ENCODE measurements at places on chromosomes 11 and 22. TPM values are rescaled to one million over a fixed set of nuclear protein-coding genes. Genes with fewer than 3 reads are reported as not detected.
A peak's percentile ranks its signal among the peaks of the same experiment; 100 is the strongest.

OR51B4 gene
- total RNA-seq = not detected

KIAA0930 gene
- total RNA-seq = 28.0 TPM

SRPRA gene
- total RNA-seq = 137 TPM

SYT13 gene
- total RNA-seq = 3.3 TPM

CNGA4 gene
- 0.22 TPM for total RNA-seq

IGSF9B gene
- total RNA-seq = 1.6 TPM

NXPE2 gene
- total RNA-seq = not detected

FGF3 gene
- total RNA-seq = not detected

PHF5A gene
- 16.0 TPM for total RNA-seq

DBX1 gene
- not detected for total RNA-seq

ISX gene
- total RNA-seq = not detected

CRYBB3 gene
- total RNA-seq = not detected

CASP5 gene
- total RNA-seq = not detected

GRCh38 chr11:63888170-63889086, 28.5 kb downstream of the RCOR2 start:
- peak; percentile 83 for DNase-seq

DNA sequence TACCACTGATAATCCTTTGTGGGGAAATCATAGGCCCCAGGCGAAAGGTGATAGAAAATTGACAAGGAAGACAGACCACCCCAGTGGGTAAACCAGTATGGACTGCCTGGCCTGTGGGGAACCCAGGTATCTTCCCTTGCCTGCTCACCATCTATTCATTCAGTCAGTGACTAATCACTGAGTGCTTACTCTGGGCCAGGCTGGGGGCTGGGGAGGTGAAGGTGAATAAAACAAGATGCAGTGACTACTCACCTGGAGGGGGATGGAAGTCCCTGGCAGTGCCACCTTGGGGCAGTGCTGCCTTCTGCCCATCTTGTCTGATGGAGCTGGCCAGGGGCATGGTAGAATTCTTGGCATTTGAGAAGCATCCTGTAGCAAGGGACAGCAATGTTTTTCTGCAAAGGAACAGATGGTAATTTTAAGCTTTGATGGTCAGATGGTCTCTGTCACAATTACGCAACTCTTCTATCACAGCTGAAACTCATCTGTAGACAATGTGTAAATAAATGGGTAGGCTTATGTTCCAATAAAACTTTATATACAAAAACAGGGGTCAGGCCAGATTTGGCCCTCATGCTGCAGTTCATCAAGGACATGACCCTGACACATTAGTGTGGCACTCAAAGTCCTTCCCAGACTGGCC, 4.6 kb downstream of the ISX start:
- DNase-seq = no peak

- no peak for DNase-seq
Observed at GRCh38 chr11:95505927-95506426, 275.0 kb upstream of the SESN3 start.

DNA sequence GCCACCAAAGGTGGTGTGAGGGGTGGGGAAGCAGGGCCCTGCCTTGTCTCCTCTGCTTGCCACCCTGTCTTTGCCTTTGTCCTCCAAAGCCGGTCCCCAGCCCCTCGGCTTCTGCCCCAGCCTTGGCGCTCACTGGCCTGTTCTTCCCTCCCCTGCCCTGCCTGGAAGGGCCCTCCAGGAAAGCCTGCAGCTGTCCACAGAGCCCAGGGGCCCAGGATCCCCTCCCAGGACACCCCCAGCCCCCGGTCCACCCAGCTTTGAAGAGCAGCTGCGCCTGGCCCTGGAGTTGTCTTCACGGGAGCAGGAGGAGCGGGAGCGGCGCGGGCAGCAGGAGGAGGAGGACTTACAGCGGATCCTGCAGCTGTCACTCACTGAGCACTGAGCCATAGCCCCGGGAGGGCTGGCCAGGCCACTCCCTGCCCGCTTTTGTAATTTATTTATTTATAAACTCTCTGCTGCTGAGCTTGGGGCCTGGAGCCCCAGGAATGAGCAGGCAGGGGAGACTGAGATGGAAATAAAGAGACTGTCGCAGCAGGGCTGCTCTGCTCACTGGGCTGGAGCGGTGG, 1.3 kb upstream of the SSH3 start:
- DNase-seq = peak; percentile 71

- DNase-seq = no peak
Observed at GRCh38 chr11:31779374-31779791, 31.7 kb downstream of the PAX6 start.

DNA sequence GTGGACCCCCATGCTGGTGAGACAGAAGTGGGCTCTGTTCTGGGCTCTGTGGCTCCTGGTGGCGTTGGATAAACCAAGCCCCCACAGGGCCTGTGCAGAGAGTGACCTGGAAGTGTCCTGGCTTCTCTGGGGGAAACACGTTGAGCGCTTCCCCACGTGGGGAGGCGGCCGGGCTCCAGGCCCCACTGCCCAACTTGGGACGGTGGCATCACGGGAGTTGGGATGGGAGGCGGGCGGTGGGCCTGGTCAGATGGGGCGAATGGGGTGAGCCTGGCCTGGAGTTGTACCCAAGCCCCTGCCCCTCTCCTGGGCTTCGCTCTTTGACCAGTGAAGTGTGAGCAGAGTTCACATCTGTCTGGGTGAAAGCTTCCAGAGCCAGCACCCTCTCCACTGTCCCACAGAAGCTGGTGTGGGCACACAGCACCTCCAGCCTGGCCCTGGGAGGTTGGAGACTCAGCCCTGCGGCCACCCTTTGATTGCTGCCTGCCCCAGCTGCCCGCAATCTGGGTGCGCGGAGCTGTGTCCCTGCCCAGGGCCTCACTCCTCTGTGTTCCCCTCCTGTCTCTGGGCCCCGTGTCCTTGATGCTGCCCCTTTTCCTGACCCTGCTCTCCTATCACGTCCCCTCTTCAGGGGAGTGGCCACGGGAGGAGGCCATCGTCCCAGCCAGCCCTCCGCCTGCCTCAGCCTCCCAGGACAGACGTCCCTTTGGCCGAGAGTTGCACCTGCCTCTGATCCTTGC, 14.2 kb downstream of the BRSK2 start:
- DNase-seq = no peak

DNA sequence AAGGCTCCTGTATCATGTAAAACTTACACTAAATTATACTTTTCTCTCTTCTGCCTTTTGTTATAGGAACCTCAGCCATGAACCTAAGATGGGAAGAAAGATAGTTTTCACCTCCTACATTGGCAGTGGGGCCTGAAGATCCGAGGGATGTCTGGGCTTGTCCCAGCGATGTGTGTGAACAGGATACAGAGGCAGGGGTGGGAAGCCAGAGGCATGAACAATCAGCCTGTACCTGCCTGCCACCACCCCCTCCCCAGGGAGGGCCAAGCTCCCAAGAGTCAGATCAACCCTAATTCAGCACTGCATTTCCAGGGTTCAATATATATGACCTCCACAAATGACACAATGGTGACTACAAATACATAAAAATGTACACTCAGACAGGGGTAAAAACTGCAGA, 9.4 kb downstream of the KIAA0930 start:
- DNase-seq = no peak

DNA sequence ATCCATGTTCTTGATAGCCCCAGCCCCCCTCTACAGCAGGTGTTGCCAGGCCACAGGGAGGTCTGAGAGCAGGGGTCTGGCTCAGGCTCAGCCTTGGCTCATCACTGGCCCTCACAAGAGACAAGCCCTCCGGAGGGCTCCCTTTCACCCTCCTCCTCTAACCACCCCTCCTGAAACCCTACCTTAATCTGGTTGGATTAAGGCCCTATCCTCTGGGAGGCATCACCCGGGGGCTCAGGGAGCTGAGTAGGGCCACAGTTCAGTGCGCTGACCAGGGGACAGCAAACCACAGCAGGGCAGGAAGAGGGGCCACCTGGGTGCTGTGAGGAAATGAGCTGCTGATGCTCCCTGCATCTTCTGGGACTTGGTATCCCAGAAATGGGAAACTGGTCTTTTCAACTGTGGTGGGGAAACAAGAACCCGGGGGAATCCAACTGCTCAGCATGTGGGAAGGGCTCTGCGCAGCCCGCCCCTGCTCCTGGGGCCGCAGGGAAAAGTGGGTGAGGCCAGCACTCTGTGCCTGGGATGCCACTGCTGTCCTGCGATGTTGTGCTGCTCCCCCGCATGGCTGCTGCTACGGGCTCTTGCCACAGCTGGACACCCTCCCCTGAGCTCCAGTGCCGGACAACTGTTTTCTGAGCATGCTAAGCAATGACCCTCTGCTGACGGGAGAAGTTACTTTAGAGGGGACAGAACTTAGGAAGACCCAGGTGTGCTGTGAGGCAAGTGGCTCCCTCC, 17.5 kb downstream of the ADORA2A start:
- DNase-seq = no peak

DNA sequence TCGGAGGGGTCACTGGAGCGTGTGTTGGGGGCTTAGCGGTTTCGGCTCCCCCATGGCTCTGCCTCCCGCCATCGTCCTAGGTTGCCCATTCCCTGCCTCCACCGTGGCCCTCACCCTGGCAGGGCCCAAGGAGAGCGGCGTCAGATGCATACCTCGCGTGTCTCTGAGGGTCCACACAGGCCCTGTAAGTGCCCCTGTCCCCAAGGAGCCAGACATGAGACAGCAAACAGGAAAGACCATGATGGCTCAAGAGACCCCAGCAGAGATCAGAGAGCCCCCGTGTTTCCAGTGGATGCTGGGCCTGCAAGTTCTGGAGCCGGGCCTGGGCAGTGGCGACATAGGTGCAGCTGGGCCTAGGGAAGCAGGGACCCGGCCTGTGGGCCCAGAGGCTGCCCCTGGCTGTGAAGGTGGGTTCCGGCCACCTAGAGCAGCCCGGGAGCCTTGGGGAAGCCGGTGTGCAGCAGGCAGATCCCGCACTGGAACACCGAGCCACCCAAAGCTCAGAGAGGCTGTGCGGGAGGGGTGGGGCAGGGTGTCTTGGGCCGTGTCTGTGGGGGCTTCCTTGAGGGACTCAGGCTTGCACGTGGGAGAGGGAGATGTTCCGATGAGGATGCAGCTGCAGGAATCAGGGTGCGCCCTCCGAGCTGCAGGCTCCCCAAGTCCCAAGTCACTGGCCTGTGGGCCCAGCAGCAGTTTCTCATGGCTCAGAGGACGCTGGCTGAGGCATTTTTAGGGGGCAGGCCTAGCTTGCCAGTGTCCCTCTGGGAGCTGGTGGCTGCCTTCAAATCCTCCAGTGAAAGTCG, 126.4 kb downstream of the KCNQ1OT1 start:
- no peak for DNase-seq

DNA sequence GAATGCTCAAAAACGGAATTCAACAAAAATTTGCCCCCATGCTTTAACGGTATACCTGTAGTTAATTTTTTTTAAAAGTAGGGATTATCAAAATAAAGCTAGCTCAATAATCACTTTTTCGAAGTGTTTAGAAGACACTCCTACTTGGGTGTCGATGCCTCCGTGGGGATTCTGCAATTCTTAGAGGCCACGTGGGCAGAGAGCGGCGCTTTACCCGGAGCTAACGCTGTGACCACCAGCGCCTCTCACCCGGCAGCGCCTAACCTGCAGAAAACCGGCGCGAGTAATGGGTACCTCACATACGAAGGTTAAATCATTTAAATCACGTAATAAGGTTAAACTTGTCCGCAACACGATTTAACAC, 583 bp downstream of the TAF1D start:
- DNase-seq = peak; percentile 39

DNA sequence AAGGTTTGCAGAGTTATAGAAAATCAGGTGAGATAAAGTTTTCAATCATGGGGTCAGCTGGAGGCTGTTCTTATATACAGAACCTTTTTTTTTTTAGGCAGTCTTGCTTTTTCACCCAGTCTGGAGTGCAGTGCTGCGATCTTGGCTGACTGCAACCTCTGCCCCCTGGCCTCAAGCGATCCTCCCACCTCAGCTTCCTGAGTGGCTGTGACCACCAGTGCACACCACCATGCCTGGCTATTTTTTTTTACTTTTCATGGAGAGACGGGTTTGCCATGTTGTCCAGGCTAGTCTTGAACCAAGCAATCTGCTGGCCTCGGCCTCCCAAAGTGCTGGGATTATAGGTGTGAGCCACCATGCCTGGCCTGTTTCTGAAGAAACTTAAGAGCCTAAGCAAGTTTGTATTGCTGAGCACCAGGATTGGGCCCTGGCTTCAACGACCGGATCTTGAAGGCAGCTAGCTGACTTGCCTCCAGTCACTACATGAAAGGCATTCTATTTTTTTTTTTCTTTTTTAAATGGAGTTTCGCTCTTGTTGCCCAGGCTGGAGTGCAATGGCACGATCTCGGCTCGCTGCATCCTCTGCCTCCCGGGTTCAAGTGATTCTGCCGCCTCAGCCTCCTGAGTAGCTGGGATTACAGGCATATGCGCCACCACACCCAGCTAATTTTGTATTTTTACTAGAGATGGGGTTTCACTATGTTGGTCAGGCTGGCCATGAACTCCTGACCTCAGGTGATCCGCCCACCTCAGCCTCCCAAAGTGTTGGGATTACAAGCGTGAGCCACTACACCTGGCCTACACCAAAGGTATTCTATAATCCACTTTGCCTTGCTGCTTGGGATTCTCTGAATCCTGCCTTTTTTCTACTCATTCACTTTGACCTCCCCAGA, 7.6 kb downstream of the XBP1 start:
- DNase-seq = peak; percentile 48

- DNase-seq = no peak
Observed at GRCh38 chr11:75055511-75055910, 41.2 kb downstream of the OR2AT4 start.

GRCh38 chr22:50556703-50557102, 6.0 kb downstream of the SYCE3 start:
- DNase-seq = no peak

GRCh38 chr11:23095650-23096189, 235.4 kb upstream of the CCDC179 start:
- no peak for DNase-seq

DNA sequence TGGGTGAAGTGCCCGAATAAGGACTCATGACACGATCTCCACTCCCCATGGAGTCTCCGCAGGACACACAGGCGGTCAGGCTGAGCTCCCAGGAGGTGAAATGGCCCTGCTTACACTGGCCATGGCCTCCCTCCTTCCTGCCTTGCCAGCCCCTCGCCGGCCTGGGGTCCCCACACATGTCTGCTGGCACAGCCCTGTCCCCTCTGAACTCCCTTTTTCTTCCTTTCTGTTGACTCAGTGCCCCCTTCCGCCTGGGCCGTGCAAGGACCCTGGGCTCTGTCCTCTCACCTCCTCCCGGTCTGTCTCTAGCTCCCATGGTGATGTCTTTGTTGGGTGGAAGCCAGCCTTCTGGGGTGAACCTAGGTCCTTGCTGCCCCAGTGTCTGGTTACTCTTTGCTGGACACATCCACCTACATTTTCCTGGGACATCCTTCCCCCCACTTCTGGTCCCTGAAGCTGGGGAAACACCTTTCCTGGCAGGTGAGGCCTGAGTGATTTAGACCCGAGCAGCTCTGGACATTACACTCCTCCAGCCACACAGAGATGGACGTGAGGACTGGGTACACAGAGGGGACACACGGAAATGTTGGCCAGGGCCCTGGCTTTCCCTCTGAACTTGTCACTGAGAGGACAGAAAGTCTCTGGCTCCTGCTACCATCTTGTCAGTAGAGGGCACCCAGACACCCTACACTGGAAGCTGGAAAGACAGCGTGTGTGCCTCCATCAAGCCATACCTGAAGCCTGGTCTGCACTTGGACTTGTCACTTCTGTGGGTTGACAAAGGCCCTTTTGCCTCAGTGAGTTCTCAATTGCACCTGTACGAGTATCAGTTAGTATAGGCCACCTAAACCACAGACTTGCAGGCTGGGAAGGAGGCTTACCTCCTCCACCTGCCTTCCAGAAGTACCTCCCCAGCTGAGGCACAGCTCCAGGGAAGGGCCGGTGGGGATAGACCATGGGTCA, 864.3 kb downstream of the TBC1D22A start:
- DNase-seq = no peak

GRCh38 chr11:8194956-8195355, 26.1 kb upstream of the RIC3 start:
- no peak for DNase-seq

GRCh38 chr11:86172894-86173293, 71.7 kb upstream of the EED start:
- no peak for DNase-seq

GRCh38 chr11:108593214-108593922, at the start of gene EXPH5:
Gene EXPH5, minus strand, starts transcription at chr11:108593768. Its CDS starts 232 bp downstream, at chr11:108593536.
- DNase-seq = peak; percentile 93
